Fibroblast of skin of scalp (primary cell): ENCODE measurements at places on chromosomes 13 and 19.
A peak's percentile ranks its signal among the peaks of the same experiment; 100 is the strongest.

DNA sequence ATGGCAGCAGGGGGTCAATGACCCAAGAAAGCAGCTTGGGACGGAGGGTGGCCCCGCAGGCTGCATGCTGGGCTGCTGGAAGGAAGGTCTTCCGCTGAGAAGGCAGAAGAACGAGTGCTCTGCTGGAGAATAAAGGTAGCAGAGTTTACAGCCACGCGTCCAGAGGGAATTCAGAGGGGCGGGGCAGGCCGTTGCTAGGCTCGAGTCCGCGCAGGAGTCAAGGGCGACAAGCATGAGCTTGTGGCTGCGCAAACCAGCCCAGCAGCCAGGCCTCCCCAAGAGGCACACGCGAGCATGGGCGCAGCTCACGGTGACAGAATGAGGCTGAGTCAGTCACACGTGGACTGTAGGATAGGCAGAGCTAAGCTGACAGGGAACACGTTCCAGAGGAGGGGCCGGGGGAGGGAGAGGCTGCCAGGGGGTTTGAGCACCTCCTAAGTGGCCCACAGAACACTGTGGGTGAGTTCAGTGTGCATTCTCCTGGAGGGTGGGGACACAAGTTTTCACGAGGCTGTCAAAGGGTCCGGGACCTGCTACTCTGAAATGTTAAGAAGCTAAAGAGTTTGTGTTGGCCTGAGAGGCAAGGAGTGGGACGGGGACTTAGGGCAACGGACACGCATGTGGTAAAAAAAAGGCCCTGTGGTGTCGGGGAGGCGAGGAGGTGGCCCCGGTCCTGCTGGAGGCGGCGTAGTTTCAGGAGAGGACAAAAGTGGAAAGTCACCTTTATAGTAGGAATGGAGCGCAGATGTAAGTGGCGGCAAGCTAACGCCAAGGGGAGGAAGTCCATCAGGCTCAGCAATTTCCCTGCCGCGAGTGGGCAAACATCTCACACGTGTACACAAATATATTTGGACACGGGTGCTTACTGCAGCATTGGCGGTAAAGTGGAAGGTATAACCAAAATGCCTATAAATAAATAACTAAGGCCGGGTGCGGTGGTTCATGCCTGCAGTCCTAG is 17.7 kb downstream of the RFX2 start:
- DNase-seq = peak; percentile 93

- no peak for DNase-seq
Measured at GRCh38 chr19:17615889-17616685, 60.6 kb downstream of the COLGALT1 start.

- DNase-seq = no peak
Measured at GRCh38 chr19:18772620-18773587, 18.2 kb downstream of the COMP start.

GRCh38 chr19:5334824-5335500 is 5.7 kb downstream of the PTPRS start:
- DNase-seq = no peak

GRCh38 chr19:3100331-3100730 is 6.2 kb downstream of the GNA11 start:
- DNase-seq = no peak

- no peak for DNase-seq
Measured at GRCh38 chr19:12720851-12721655, 2.7 kb downstream of the TNPO2 start.
